ENCODE measurements at places on chromosomes 5 and 9. TPM values are rescaled to one million over a fixed set of nuclear protein-coding genes. Genes with fewer than 3 reads are reported as not detected.
A peak's percentile ranks its signal among the peaks of the same experiment; 100 is the strongest.

MARVELD2 gene
- 0.07 TPM for polyA plus RNA-seq

CDC20B gene
- 0.03 TPM for polyA plus RNA-seq

ABO gene
- polyA plus RNA-seq: not detected

DNA sequence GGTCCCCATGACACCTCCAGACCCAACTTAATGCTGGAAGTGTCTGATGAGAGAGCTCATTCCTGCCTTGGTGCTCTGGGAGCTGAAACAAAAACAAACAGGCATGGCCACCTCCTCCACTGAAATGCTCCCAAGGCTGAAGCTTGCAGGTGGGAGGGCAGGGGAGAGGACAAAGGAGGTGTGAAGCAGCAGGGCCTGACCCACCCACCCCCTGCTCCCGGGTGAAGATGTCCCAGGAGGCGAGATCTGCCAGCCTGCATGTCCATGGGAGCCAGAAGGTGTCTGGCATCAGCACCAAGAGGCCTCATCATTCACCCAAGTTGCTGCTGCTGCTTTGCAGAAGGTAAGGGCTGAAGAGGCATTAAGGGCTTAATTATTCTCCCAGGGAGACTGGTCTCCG is 4.2 kb upstream of the CCIN start:
- no peak for DNase-seq
- H3K27me3 ChIP-seq: no peaks in the 10 kb centered on the region
- H3K27ac ChIP-seq: no peak overlapping the region
- peaks cover 43% of the 10 kb centered on the region for H3K4me1 ChIP-seq
- no peaks in the 10 kb centered on the region for H3K36me3 ChIP-seq

- H3K4me1 ChIP-seq: no peaks in the 10 kb centered on the region
- no peak for DNase-seq
- H3K27ac ChIP-seq: no peak overlapping the region
- H3K36me3 ChIP-seq: no peaks in the 10 kb centered on the region
Measured at GRCh38 chr5:132050136-132050535, 10.3 kb upstream of the IL3 start.

GRCh38 chr5:37494756-37495155 is 115.6 kb downstream of the WDR70 start:
- no peaks in the 10 kb centered on the region for H3K36me3 ChIP-seq
- no peaks in the 10 kb centered on the region for H3K27me3 ChIP-seq
- DNase-seq: no peak
- H3K27ac ChIP-seq: peak overlapping the region; percentile 72
